ENCODE measurements at places on chromosomes 12 and 14.
A peak's percentile ranks its signal among the peaks of the same experiment; 100 is the strongest.

GRCh38 chr12:109783965-109784244 lies 49.3 kb downstream of the TRPV4 start:
- DNase-seq = no peak

DNA sequence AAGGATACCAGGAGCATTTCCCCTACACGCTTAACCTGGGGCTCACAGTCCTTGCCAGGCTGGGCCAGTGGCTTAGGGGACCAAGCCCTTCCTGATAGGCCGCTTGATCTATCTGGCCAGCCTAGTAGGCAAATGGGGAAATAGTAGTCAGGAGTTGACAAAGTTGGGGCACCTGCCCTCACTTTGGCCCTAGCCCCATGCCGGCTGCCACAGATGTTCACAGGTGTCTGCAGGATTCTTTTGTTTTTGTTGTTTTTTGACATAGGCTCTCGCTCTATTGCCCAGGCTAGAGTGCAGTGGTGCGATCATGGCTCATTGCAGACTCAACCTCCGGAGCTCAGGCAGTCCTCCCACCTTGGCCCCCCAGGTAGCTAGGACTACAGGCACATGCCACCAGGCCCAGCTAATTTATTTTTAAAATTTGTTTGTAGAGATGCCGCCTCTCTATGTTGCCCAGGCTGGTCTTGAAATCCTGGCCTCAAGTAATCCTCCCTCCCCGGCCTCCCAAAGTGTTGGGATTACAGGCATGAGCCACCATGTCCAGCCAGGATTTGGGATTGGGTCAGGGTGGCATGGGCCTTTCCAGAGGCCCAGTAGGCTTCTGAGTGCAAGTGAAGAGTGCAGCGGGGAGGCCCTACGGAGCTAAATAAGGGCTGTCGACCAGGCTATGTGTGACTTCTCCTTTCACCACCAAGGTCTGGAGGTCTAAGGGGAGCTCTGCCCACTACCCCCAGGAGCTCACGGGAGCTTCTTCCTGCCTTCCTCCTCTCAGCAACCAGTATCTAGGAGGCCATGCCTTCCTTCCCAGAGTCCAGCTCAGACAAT lies 15.5 kb upstream of the HDAC7 start:
- DNase-seq = no peak

DNA sequence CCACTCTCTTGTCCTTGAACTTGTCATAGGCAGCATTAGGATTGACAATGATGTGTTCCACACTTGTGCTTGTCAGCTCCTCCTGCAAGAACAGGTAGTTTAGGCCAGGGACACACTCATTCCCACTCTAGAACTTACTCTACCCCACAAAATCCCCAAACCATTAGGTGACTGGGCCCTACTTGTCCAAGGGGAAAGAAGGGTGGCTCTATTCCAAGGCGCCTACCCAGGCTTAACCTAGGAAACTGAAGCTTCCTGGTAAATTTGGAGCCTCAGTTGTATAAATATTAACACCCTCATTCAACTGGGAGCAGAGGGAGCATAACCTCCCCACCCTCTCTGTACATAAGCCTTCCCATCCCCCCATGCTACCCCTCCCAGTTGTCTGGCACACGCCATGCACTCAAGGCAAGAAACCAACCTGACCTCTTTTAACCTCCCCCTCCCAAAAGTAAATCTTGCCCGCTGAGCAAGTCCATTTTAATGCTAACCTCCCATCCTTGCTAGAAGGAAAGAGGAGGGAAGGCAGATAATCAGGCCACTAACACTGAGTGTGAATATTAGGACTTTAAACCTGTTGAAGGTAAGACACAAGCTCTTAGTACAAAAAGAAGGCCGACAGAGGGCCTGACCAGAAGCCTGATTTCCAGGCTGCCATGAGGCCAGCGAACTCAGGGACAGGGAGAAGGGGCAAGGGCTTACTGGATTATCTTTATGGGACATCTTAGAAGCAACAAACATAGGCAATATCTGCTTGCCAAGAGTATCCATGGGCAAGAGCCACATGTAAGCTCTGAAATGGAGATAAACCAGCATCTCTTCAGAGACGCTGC lies 11.0 kb downstream of the DCTN2 start:
- no peak for DNase-seq

GRCh38 chr14:49483268-49483667 lies 102.9 kb downstream of the RPS29 start:
- DNase-seq = no peak

- no peak for DNase-seq
These were observed 48.3 kb downstream of the ABCD2 start for GRCh38 chr12:39571351-39571750.

DNA sequence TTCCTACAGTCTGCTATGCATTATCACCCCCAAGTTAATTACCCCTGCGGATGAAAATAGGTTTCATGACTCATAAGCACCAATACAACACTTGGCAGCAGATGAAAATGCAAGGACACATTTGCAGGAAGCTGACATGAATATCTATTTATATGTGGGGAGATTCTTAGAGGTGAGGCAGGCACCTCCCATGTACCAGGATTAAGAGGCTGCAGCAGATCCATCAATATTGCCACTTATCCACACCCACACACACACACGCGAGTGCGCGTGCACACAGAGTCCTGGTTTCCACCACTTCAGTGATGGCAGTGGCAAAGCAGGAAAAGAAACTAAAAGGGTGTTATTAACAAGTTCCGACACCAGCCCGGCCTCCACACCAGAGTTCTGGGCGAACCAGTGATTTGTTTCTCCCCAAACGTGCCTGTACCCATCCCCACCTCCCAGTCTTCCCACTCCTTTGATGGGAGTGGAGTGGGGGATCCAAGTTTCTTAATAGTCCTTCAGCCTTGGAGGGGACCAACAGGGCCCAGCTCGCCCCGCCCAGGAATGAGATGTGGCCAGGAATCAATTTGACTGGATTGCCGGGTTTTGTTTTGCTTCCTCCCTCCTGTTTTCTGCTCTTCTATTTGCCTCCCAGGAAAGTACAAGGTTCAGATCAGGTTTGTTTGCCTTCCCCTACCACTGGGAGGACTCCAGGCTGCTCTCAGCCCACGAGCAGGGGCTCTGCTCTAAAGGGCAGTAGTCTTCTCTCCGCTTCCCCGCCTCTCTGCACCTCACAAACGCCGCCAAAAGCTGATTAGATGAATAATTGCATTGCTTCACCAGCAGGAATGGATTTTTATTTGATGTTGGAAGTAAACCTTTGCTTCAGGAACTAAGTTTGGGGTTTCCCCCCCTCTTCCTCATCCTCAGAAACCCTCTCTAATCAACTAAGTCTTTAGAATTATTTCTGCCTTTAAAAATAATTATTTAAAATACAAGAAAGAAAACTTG lies 5.2 kb downstream of the IRF2BPL start:
- no peak for DNase-seq

- DNase-seq = peak; percentile 91
These were observed 1.8 kb downstream of the ULK1 start for GRCh38 chr12:131896080-131896810.

DNA sequence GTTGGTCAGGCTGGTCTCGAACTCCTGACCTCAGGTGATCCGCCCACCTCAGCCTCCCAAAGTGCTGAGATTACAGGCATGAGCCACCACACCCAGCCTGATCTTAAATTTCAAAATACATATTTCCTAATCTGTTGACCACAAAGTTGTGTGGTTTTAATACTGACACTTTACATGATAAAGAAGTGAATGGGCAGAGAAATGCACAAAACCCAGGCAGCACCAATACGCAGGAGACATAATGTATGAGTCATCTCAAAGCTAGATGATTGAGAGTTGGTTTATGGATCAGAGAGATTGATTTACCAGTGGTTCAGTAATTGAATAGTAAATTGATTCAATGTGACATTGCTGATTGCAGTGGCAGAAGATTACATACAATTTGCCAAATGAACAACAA lies 19.2 kb upstream of the PPP2R5E start:
- no peak for DNase-seq

DNA sequence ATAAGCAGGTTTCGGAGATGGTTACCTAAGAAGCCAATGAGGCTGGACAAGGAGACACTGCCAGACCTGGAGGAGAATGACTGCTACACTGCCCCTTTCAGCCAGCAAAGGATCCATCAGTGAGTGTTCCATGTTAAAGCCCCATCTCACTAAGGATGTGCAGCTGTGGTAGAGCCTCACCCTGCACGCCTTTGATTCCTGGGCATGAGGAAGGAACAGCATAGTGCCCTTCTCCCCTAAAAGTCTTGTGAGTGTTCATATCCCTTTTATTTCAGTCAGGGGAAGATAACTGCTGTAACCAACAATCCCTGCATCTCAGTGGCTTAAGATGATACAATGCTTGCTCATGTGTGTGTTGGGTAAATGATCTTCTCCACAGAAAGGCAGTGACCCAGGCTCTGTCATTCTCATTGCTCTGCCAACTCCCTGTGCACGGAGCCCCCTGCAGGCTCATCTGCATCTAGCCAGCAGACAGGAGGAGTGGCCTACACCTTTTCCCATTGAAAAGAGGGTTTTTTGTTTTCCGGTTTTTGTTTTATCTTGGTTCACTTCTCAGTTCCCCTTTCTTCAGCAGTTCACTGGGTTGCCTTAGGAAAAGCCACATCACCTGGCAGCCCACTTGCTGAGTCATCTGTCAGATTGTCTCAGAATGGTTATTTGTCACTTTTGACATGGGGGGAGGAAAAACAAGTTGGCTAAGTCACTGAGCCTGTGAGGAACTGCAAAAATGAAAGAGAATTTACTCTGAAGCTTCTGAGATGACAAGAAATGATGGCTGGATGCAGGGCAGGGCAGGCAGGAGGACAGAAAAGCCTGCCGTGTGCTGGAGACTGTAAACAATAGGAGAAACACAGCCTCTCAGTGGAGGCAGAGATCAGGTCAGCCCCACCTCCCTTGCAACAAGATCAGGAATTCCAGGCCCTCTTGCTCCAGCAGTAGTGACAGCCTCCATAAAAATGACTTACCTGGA lies 193.3 kb downstream of the ANO4 start:
- DNase-seq = no peak

- DNase-seq = no peak
These were observed 22.5 kb upstream of the BICD1 start for GRCh38 chr12:32084017-32084688.

DNA sequence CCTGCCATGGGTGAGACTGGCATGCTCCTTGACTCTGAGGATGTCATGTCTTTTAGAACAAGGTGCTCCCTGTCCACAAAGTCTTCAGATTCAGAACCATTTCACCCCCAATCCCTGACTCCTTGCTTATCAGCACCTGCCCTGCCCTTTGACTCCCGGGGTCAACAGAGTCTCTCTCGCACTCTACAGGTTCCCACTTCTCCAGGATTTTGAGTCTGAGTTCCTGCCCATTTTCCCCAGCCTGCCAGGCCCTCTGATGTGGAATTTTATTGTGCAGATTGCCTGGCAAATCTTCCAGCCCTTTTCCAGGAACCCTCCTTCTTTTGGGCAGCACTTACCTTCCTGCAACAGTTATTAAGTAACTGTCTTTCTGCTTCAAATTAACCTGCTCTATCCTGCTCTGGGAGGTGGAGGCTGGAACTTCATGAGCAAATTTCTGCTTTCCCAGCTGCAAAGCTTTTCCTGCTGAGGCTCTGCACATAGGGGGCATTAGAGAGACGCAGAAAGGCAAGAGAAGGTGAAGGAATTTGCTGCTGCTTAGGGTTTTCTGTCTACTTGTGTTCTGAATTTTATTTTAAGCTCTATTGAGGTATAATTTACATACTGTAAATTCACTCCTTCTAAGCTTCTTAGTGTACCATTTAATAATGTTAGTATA lies 259.1 kb downstream of the PCNX1 start:
- DNase-seq = peak; percentile 48

DNA sequence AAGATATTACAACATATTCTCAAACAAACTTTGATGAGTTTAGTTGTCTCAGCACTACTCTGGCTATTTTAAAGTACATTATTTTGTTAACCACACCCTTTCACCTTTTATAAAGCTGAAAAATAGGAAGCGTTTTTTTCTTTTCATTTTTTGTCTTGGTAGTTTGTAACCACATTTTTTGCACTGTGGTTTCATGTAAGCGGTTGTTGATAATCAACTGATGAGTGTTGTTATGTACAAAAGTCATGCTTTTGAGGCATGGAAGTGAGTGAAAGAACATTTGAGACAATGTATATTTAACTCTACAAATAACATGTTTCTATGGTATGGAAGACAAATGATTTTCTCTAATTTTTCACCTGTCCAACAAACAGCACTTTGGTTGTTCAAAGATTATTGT lies 52.1 kb upstream of the ATP2B1 start:
- no peak for DNase-seq

DNA sequence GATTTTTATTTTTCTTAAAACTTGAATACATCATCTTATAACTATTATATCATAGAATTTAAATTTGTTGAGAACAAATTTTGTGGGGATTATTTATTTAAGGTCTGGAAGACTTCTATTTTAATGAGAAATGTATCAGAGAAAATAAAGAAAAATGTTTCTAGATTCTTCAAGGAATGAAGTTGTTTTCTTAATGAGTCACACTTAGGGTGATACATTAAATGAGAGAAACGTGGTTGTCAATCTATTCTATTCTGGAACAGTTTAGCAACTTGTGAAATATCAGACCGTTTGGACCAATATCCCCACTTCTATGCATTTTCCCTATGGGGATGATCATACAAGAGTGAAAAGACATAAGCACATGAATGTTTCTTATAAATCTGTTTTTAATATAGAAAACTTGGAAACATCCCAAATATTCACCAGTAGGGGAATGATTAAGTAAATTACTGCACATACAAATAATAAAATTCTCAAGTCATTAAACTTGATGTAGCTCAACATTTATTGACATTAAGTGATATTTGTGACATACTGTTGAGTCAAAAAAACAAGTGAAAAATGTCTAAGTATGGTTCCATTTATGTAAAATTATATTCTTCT lies 88.5 kb downstream of the E2F7 start:
- no peak for DNase-seq

GRCh38 chr12:26378711-26379110 lies 183.3 kb downstream of the SSPN start:
- no peak for DNase-seq

DNA sequence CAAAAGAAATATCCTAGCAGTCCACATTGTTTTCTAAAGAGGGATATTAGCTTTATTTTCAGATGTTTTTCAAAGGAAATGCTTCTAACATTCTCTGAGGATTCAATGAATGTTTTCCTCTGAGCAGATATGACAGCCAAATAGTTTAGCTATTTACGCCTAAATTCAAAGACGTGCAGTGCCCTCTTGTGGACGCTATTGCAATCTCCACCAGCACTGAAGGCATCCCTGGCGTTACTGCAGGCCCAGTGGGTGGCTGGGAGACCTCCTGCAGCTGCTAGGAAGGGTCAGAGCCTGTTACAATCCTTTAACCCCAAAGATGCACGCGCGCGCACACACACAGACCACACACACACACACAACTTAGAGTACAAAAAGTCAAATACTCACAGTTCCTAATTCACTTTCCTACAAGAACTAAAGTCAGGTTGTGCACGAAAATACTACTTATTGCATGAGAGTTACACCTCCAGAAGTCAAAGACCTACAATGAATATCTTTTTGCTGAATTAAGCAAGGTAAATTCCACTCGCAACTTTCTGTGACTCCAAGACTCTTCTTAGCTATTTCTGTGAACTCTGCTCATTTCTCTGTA lies 589.3 kb upstream of the TMEM132C start:
- DNase-seq = peak; percentile 80

GRCh38 chr12:64810831-64811230 lies 13.6 kb upstream of the TBC1D30 start:
- no peak for DNase-seq

GRCh38 chr14:32426028-32426427 lies 96.9 kb downstream of the AKAP6 start:
- DNase-seq = no peak

Data from femur (tissue), 1 donor.